ENCODE measurements at places on chromosomes 13 and 19.
A peak's percentile ranks its signal among the peaks of the same experiment; 100 is the strongest.

- DNase-seq: no peak
Observed at GRCh38 chr13:79413521-79413920, 7.5 kb upstream of the RBM26 start.

DNA sequence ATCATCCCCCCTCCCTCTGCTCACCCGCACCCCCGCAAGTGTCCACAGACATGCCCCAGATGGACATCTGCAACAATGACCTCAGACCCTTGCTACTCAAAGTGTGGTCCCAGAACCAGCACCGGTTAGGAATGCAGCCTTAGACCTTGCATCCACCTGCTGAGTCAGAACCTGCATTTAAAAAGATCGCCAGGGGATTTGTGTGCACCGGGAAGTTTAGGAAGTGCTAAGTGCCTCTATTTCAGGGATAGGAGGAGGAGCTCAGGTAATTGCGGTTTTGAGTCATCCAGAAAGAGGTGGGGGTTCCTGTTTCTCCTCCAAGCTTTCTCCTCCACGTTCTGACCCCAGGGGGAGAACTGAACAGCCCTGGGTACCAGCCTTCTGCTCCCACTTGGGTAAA is 46.2 kb downstream of the CACNA1A start:
- DNase-seq: no peak

DNA sequence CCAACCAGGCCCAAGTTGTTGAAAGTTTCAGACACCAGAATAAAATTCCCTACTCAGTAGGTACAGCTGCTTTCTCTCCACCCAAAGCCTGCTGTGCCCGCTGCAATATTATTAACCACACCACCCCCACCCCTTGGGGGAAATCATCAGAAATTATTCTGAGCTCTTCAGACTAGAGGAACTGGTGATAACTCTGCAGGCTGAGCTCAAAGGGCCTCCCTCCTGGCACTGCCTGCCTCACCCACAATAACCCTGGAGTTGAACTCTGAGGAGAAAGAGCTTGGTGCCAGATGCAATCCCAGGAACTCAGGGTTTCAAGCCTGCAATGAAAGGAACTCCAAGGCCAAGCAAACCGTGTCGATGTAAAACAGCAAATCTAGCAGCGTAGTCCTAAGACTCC is 381.7 kb upstream of the ZNF507 start:
- no peak for DNase-seq

DNA sequence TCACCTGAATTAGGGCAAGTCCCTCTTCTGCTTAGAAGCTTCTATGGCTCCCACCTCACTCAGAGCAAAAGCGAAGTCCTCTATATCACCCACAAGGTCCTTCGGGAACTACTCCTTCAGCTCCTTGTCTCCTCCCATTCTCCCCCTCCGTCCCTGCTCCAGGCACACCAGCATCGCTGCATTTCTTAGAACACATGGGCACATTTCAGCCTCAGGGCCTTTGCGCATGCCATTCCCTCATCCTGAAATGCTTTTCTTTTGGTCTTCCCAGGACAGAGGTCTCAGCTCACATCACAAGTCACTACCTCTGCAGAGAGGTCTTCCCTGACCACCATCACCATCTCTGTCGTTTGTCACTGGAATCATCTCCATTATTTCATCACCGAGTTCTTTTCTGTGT is 4.0 kb downstream of the S1PR5 start:
- DNase-seq: no peak

- no peak for DNase-seq
Observed at GRCh38 chr13:113349491-113349890, 14.4 kb downstream of the GRTP1 start.

DNA sequence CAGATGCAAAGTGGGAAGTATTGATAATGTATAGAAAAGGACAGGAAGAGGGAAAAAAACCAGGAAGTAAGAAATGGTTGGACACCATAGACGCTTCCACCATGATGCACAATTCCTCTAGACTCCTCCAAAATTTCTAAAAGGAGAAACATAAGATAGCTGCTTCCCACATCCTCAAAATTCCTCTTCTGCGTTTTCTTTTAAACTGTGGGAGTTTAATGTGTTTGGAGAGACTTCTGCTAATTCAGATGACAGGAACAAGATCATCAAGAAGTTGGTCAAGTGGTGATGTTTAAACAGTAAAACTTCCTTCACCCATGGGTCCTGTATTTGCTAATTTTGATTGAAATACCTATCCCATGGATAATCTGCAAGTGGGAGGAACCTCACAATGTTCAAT is 130.2 kb downstream of the IRS2 start:
- no peak for DNase-seq

- no peak for DNase-seq
Observed at GRCh38 chr19:44590245-44591059, 22.9 kb upstream of the IGSF23 start.

GRCh38 chr13:113153810-113154748 is 4.4 kb upstream of the PROZ start:
- DNase-seq: no peak

DNA sequence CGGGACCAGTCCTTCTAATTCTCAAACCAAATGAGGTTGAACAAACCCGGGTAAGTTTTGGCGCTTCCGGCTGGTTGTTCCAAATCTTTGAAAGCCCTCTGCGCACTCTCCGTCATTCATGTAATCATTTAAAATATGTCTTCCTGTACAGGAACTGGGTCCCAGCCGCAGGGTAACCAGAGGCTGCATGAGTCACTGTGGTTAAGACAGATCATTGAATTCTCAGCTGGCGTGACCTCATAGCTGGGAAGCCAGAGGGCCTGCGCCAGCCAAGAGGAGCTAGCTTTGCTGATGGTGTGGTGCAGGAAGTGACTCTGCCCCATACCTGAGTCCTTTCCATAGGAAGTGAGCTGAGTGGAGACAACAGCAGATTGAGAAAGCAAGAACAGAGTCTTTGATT is 135.2 kb downstream of the TSHZ3 start:
- DNase-seq: peak; percentile 98

DNA sequence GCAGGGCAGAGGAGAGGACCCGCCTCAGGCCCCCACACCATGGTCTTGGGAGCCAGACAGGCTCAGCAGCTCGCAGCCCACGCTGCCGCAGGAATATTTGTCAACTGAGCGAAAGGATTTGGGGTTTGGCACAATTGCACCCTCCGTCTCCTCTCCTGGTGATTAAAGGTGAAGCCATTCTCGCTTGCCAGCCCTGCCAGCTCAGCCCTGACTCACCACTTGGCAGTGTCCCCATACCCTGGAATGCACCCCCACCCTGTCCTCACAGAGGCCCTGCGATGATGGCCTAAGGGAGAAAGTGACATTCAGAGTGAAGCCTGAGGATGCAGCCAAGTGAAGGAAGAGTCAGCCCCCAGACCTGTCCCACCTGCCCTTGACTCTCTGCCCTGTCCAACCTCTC is 18.8 kb downstream of the CYTH2 start:
- DNase-seq: peak; percentile 76

- DNase-seq: no peak
Observed at GRCh38 chr13:23996456-23996855, 99.2 kb upstream of the C1QTNF9B start.

GRCh38 chr13:110329258-110329657 is 22.2 kb downstream of the COL4A2 start:
- no peak for DNase-seq

- no peak for DNase-seq
Observed at GRCh38 chr13:21889651-21890050, 218.8 kb downstream of the FGF9 start.

GRCh38 chr13:30364133-30364532 is 56.8 kb upstream of the KATNAL1 start:
- DNase-seq: no peak

All from SJSA1 (cell line).